Thyroid gland (tissue), 4 donors: ENCODE measurements at places on chromosomes 5 and 9. TPM values are rescaled to one million over a fixed set of nuclear protein-coding genes. Genes with fewer than 3 reads are reported as not detected.

DNA sequence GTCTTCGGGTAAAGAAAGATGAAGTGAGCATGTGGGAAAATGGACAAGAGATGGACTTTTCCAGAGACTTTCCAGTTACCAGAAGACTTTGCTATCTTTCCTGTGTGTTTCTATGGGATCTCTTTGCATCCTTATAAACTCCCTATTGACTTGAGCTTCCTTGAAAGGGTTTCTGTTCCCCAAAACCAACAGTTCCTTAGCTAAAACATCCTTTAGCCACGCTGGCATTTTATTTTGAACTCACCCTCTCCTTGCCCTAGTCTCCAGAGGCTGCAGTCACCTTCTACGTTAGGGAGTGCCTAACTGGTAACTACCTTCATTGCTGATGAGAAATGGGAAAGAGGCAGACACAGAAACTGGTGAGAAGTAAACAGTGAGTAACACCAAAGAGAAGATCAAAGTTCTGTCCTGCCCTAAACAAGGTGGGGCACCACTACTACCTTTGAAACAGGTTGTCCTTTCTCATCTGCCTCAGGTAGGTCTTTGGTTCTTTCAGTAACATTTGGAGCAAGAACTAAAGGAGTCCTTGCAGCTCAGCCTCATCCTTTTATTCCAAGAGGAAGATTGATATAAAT is 402.9 kb downstream of the ENC1 start:
- no peak for DNase-seq
- H3K27ac ChIP-seq, result no peak overlapping the region
- no peaks in the 10 kb centered on the region for H3K36me3 ChIP-seq
- H3K27me3 ChIP-seq, result no peaks in the 10 kb centered on the region

The N4BP3 gene
- 5.9 TPM for total RNA-seq

DNA sequence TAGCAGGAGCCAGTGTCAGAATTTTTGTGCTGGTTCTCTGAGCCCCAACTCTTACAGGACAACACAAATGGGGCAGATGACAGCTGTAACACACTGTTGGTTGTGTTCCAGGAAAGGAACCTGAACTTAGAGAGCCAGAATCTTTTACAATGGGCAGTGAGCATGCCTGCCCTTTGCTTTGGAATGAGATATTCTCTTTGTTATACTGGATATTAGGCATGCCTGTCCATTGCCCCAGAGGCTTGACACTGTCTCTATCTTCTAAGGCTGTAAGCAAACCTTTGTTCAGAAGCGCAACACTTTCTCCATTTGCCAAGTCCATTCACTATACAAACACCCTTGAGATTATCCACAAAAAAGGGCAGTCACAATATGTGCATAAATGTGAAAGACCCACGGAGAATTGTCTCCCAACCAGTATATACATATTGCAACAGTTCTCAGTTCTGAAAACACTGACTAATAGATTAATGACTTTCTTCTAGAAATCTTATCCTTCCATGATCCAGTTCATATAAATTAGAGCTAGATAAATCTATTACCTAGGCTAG is 26.3 kb upstream of the CEP120 start:
- no peaks in the 10 kb centered on the region for H3K36me3 ChIP-seq
- no peaks in the 10 kb centered on the region for H3K27me3 ChIP-seq
- no peak overlapping the region for H3K27ac ChIP-seq
- no peaks in the 10 kb centered on the region for H3K4me1 ChIP-seq
- no peak for DNase-seq

GRCh38 chr5:122639864-122640263 is 135.0 kb upstream of the SNX2 start:
- no peaks in the 10 kb centered on the region for H3K4me1 ChIP-seq
- H3K27ac ChIP-seq, result no peak overlapping the region
- no peak overlapping the region for H3K4me3 ChIP-seq
- no peaks in the 10 kb centered on the region for H3K36me3 ChIP-seq

- H3K36me3 ChIP-seq, result no peaks in the 10 kb centered on the region
- H3K27ac ChIP-seq, result no peak overlapping the region
- no peak for DNase-seq
- no peaks in the 10 kb centered on the region for H3K4me1 ChIP-seq
Measured at GRCh38 chr5:39977066-39977655, 552.4 kb upstream of the DAB2 start.

GRCh38 chr9:35861161-35861897 is 8.9 kb downstream of the OR13J1 start:
- H3K36me3 ChIP-seq, result no peaks in the 10 kb centered on the region
- H3K4me3 ChIP-seq, result no peak overlapping the region
- H3K27ac ChIP-seq, result no peak overlapping the region
- no peak for DNase-seq
- no peaks in the 10 kb centered on the region for H3K4me1 ChIP-seq

- no peaks in the 10 kb centered on the region for H3K4me1 ChIP-seq
- H3K27ac ChIP-seq, result no peak overlapping the region
- no peaks in the 10 kb centered on the region for H3K27me3 ChIP-seq
- H3K4me3 ChIP-seq, result no peak overlapping the region
- no peak for DNase-seq
Measured at GRCh38 chr9:35863583-35863982, 6.6 kb downstream of the OR13J1 start.

DNA sequence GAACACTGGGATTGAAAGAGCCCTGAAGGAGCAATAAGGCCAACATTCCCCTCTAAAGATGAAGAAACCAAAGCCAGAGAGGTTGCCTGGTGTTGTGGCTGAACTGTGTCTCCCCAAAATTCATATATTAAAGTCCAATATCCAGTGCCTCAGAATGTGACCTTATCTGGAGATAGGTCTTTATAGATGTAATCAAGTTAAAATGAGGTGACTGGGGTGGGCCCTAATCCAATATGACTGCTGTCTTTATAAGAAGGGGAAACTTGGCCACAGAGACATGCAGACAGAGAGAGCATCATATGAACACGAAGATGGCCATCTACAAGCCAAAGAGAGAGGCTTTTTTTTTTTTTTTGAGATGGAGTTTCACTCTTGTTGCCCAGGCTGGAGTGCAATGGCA is 66.9 kb upstream of the PLPP1 start:
- H3K4me1 ChIP-seq, result peaks cover 57% of the 10 kb centered on the region
- no peak for DNase-seq
- peak overlapping the region; percentile 87 for H3K27ac ChIP-seq
- H3K4me3 ChIP-seq, result no peak overlapping the region
- H3K36me3 ChIP-seq, result no peaks in the 10 kb centered on the region

GRCh38 chr9:91395106-91395552 is 28.5 kb downstream of the NFIL3 start:
- H3K27me3 ChIP-seq, result no peaks in the 10 kb centered on the region
- no peak overlapping the region for H3K4me3 ChIP-seq
- no peak overlapping the region for H3K27ac ChIP-seq
- no peaks in the 10 kb centered on the region for H3K4me1 ChIP-seq

GRCh38 chr5:32044939-32045338 is 129.2 kb downstream of the GOLPH3 start:
- H3K4me3 ChIP-seq, result no peak overlapping the region
- no peaks in the 10 kb centered on the region for H3K36me3 ChIP-seq
- H3K4me1 ChIP-seq, result no peaks in the 10 kb centered on the region
- H3K27ac ChIP-seq, result no peak overlapping the region
- no peaks in the 10 kb centered on the region for H3K27me3 ChIP-seq
- no peak for DNase-seq

The ARID3C gene
- total RNA-seq, result not detected

The OLFM1 gene
- 7.2 TPM for total RNA-seq

- no peaks in the 10 kb centered on the region for H3K4me1 ChIP-seq
- DNase-seq, result no peak
- no peaks in the 10 kb centered on the region for H3K36me3 ChIP-seq
- H3K27me3 ChIP-seq, result no peaks in the 10 kb centered on the region
Measured at GRCh38 chr5:32325616-32326015, 12.9 kb upstream of the MTMR12 start.

The HTR1A gene
- total RNA-seq, result 0.38 TPM

DNA sequence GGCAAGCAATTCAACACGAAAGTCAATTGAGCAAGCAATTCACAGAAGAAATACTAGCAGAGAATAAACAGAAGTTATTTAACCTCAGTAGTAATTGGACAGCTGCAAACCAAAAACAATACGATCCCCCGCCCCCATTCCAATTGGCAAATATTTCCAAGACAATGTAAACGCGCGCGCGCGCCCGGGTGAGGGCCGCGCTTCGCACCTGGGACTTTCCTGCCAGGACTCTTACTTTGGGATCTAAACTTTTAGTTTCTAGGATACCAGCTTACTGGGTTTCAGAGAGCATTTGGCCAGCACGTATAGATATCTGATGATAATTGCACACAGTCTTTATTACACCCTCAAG is 8.6 kb downstream of the RUFY1 start:
- DNase-seq, result peak; percentile 30
- no peaks in the 10 kb centered on the region for H3K27me3 ChIP-seq
- H3K4me1 ChIP-seq, result peaks cover 4% of the 10 kb centered on the region
- peaks cover 22% of the 10 kb centered on the region for H3K36me3 ChIP-seq
- peak overlapping the region; percentile 69 for H3K27ac ChIP-seq

GRCh38 chr5:76542887-76543690 is 80.1 kb downstream of the F2RL2 start:
- H3K27ac ChIP-seq, result no peak overlapping the region
- DNase-seq, result no peak
- H3K4me3 ChIP-seq, result no peak overlapping the region
- no peaks in the 10 kb centered on the region for H3K27me3 ChIP-seq
- peaks cover 24% of the 10 kb centered on the region for H3K4me1 ChIP-seq

- H3K4me3 ChIP-seq, result no peak overlapping the region
- H3K27ac ChIP-seq, result no peak overlapping the region
- H3K36me3 ChIP-seq, result no peaks in the 10 kb centered on the region
Measured at GRCh38 chr5:7047511-7048261, 334.5 kb downstream of the TENT4A start.

DNA sequence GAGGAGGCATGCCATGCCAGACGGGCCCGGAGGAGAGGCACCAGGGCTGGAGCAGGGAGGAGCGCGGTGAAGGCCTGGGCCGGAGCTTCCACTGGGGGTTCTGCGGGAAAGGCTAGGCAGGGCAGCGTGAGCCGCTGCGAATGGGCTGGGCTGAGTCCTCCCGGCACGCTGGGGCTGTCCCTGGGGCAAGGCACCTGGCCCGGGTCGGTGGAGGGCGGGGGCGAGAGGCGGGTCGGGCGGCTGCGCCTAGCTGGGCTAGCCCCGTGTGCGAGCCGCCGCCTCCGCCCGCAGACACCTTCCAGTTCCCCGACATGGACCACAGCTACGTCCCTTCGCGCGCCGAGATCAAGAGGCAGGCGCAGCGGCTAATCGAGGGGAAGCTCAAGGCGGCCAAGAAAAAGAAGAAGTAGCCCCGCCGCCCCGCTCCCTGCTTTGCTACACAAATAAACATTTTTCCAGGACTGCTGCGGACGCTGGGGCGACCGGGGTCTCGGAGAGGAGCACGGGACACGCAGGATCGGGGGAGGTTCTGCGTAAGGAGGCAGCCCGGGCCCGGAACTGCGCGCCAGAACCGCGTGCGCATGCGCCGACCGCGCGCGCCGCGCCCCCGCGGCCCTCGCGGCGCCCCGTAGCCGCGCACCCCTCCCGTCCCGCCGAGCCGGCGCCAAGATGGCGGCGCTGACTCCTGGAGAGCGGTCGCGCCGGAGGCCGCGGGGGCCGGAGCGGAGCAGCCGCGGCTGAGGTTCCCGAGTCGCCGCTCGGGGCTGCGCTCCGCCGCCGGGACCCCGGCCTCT is at the start of gene RABL6:
Gene RABL6, plus strand, starts transcription at position 668 of the 794 bp plus-strand sequence. CDS start 249 bp downstream, outside the sequence.
- H3K27ac ChIP-seq, result peak within 1 kb of the TSS; percentile 69
- H3K27me3 ChIP-seq, result no peaks in the 10 kb centered on the region
- no peaks in the 10 kb centered on the region for H3K36me3 ChIP-seq
- H3K4me3 ChIP-seq, result peak within 1 kb of the TSS; percentile 16

DNA sequence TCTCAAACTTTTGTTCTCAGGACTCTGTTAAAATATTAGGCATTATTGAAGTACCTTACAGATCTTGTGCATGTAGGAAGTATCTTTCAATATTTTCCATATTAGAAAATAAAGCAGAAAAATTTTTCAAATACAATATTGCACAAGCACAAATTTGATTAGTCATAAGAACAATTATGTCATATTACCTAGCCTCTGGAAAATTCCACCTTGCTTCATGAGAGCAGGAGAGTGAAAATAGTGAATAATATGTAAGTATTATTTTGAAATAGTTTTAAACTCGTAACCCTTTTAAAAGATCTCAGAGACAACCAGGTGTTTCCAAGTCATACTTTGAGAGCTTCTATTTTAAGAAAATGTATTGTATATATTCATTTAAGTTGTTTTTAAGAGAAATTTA is 1672.9 kb upstream of the ACO1 start:
- no peaks in the 10 kb centered on the region for H3K4me1 ChIP-seq
- no peak for DNase-seq
- no peaks in the 10 kb centered on the region for H3K27me3 ChIP-seq
- H3K4me3 ChIP-seq, result no peak overlapping the region
- no peaks in the 10 kb centered on the region for H3K36me3 ChIP-seq

GRCh38 chr9:852539-852938 is 11.0 kb downstream of the DMRT1 start:
- no peak overlapping the region for H3K27ac ChIP-seq
- no peaks in the 10 kb centered on the region for H3K4me1 ChIP-seq
- H3K27me3 ChIP-seq, result no peaks in the 10 kb centered on the region
- H3K36me3 ChIP-seq, result no peaks in the 10 kb centered on the region

DNA sequence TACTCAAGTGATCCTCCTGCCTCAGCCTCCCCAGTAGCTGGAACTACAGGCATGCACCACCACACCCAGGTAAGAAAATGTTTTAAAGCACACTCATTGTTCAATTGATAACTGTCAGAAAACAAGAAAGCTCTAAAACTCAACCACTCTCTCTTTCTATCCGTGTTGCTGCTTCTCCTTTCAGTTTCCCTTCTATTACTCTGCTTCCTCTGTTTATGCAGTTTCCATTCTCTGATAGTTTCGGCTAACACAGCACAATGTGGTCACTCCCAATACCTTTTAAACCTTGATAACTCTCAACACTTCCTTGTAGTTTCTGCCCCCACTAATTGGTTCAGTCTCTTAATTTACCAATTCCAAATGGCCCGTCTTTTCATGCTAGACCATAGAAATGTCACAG is 59.2 kb upstream of the NR4A3 start:
- no peaks in the 10 kb centered on the region for H3K4me1 ChIP-seq
- H3K36me3 ChIP-seq, result no peaks in the 10 kb centered on the region
- no peak for DNase-seq
- no peak overlapping the region for H3K4me3 ChIP-seq
- no peak overlapping the region for H3K27ac ChIP-seq
- no peaks in the 10 kb centered on the region for H3K27me3 ChIP-seq

DNA sequence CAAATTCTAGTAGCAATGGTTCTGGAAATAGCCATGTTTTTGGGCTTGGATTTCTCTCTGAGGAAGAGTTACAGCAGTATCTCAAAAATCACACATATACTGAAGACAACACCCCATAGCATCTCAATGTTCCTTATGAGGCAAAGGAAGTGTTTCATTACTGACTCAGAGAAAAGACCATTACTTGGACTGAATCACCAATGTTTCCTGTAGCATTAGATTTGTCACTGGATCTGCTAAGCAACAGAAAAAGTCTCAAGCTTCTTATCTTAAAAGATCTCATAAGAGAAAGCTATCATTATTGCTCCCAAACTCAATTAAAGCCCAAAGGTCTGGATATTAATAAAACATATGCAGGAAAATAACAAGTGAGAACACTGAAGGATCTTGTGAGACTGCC is 272.4 kb downstream of the ADAMTS6 start:
- H3K27ac ChIP-seq, result no peak overlapping the region
- no peaks in the 10 kb centered on the region for H3K27me3 ChIP-seq
- DNase-seq, result no peak
- H3K4me3 ChIP-seq, result no peak overlapping the region

GRCh38 chr9:130140706-130141105 is 31.5 kb upstream of the NCS1 start:
- H3K36me3 ChIP-seq, result peaks cover 4% of the 10 kb centered on the region
- peaks cover 40% of the 10 kb centered on the region for H3K4me1 ChIP-seq
- no peaks in the 10 kb centered on the region for H3K27me3 ChIP-seq

- no peak for DNase-seq
- H3K4me3 ChIP-seq, result no peak overlapping the region
- H3K27ac ChIP-seq, result no peak overlapping the region
- no peaks in the 10 kb centered on the region for H3K36me3 ChIP-seq
- H3K27me3 ChIP-seq, result no peaks in the 10 kb centered on the region
- peaks cover 8% of the 10 kb centered on the region for H3K4me1 ChIP-seq
Measured at GRCh38 chr5:124524552-124525232, 221.7 kb downstream of the ZNF608 start.

The FBLL1 gene
- not detected for total RNA-seq
